ENCODE measurements at places on chromosomes 5 and 9.

GRCh38 chr9:124079176-124079925 is 67.8 kb downstream of the LHX2 start:
- no peak for DNase-seq

- DNase-seq: no peak
Observed at GRCh38 chr5:5953584-5954274, 424.6 kb downstream of the MED10 start.

GRCh38 chr5:148466236-148466580 is 82.5 kb downstream of the FBXO38 start:
- DNase-seq: no peak

GRCh38 chr5:135814316-135814715 is 20.1 kb upstream of the SLC25A48 start:
- no peak for DNase-seq

- DNase-seq: no peak
Observed at GRCh38 chr9:90433398-90433941, 209.2 kb downstream of the DIRAS2 start.

DNA sequence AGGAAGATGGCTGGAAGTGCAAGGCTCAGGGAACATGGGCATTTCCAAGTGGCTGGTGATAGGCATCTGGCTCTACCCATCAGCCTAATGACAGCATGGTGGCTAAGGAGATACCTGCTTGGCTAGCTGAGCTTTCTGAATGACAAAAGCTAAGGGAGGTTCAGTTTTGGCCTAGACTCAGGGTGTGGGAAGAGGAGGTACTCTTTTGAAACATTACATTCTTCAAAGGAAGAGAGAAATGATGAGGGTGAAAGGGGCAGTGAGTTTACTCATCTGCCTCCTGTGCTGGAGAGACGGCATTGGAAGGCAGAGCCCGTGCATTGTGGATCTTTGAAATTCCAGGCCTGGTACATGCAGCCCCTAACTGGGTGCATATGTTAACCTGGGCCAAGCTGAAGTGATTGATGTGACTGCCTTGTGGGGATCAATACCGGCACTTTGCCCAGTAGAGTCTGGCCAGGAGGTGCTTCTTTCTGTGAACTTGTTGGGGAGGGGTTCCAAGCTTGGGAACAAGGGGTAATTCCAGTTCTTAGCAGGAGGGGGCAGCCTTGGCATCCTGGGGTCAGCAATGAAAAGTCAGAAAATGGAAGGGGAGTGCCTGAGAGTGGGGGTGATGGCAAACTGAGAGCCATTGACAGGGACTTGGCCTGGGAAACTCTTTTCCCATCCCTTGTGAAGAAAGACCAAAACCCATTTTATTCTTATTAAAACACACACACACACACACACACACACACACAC is 108.6 kb downstream of the ACER2 start:
- DNase-seq: no peak

DNA sequence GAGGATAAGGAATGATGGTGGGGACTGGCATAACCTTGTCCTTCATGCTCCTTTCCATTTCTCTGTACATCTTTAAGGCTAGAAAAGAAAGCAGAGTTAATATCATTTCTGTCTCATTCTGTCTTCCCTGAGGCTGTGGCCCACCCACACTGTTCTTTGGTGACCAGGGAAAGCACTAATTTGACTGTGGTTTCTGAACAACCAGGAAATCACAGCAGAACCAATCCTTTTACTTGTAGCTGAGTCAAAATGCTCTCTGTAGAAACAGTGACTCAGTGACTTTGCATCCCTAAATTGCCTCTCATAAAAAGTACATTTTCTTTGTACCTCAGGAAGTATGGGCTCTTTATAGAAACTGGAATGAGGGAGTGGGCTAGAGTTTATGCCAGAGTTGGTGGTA is 28.1 kb downstream of the IL33 start:
- DNase-seq: no peak

DNA sequence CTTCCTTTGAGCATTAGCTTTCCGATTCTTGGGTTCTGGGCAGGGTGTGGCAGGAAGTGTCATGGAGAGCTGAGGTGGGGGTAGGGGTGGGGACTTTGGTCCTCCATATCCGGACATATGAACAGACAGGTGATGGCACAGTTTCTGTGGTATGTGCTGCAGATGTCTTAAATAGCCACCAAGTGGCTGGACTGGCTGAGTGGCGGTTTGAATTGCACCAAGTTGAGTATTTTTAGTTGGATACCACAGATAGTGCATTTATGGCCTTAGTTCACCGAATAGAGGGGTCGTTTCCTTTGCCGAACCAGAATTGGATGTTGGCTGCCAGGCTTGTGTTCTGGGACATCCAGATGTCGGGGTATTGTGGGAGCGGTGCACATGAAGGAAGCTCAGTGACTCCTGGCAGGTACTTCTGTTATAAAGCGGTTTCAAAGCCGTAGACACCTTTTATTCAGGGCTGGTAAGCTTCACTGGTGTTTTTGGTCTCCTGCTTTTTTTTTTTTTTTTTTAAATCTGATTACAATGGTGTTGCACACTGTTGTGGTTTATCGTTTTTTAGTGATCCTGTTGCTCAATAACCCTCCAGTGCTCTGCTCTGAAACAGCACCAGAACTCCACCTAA is 15.1 kb upstream of the TNFAIP8 start:
- DNase-seq: no peak
